ENCODE measurements at places on chromosomes 7 and 10.

DNA sequence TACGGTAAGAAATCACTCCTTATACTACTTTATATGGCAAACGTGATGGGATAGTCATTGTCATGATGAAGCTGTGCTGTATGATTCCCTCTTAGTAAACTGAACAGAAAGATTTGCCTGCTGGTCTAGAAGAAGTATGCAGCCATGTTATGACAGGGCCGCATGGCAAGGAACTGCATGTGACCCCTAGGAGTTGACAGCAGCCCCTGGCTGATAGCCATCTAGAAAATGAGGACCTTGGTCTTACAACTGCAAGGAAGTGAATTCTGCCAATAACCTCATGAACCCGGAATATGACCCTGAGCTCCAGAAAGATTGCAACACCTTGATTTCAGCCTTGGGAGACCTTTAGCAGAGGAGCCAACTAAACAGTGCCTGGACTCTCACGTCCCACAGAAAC, 193.3 kb downstream of the SEMA3E start:
- no peak for DNase-seq

DNA sequence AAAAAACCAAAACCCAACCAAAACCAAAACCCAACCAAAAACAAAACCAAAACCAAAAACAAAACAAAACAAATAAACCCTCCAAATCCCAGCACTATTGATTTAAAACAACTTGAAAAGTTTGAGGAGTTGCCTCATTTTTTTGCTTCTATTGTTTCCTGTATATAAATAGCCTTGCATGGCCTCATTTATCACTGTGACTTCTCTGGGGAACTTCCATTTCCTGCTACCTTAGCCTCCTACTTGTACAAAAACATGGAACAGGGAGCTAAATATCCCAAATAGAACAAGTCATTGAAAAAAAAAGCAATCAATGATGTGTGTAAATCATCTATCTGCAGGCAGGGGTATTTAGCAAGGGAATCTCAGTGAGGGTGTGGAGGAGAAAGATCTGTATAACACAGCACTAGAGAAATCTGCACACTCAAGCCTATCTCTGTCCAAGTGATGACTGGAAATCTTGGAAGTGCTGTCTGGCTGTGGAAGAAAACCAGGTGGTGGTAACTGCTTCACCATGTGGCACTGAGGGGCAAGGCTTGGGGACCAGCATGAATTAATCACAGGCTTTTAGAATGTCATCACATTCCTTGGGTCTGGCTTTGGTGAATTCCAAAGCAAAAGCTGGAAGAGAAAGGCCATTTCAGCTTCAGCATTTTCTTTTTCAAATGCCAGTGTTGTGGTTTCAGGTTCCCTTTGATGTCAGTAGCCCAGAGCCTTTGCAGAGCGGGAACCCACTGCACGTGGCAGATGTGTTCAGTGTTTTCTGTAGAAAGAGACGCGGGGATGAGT, 349.5 kb upstream of the ZNF32 start:
- DNase-seq, result no peak

DNA sequence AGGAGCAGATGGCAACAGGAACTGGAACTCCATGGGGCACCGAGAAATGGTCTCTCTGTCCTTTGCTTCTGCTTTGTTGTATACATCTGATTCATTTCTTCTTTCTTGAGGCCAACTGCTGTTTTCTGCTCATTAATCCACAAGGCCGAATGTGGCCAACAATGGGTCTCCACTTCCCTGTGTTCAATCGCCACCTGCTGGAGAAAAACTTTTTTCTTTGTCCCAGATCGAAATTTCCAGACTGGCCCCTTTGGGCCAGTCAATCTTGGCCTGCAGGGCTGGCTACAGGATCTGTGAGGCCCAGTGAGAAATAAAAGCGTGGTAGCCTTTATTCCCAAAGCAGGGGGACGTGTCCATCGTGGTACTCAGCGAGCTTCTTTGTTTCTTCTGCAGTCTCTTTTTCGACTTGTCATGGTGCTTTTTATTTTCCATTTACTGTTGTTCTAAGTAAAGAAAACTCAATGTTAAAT, 58.8 kb downstream of the PARP12 start:
- DNase-seq, result no peak

- DNase-seq, result no peak
Observed at GRCh38 chr7:113060100-113060499, 26.5 kb downstream of the GPR85 start.

DNA sequence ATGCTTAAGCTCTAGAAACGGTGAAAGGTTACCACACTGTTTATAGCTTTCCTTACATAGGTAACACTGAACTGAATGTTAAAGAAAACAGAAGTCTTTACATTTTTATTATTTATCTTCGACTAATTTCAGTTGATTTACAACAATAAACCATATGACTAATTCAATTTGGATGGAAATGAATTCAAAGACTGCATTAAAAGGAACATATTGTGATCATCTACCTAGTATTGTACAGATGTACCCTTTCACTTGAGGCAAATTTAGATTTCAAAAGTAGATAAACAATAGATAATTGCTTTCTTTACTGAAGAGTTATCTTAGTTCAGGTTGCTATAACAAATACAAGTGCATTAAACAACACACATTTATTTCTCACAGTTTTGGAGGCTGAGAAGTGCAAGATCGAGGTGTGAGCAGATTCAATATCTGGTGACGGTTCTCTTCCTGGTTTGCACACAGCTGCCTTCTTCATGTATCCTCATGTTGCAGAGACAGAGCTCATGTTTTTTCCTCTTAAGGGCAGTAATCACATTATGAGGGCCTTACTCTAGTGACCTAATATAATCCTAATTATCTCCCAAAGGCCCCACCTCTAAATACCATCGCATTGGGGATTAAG, 15.0 kb upstream of the ARMC3 start:
- no peak for DNase-seq

DNA sequence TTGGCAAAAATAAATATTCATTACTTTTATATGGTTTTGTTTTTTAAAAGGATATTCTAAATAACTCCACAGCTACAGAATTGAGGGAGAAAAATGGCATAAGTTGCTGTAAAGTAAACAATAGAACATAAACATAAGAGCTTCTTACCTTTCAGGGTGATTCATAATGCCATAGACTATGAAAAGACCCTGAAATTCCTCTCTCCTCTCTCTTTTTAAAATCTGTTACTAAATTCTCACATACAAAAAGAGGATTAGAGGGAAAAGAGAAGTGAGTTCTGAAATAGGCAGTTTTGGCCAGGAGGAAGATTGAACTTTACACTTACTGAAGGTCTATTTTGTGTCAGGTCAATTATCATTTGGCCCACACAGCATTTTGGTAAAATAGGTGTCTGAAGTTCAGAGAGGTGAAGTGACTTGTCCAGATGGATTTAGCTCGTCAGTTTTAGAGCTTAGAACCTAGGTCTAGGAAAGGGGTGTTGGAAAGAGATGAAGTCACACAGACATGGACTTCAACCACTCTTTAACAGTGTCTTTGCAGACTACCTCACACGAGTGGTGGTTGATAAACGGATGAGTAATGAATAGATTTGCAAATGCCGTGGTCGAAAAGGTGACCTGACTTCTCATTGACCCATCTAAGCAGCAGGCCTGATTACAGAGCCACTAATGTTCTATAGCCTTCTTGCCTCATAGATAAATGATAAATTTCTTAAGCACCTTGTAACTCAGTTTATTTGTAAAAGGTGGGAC, 190.6 kb upstream of the CCDC6 start:
- no peak for DNase-seq

DNA sequence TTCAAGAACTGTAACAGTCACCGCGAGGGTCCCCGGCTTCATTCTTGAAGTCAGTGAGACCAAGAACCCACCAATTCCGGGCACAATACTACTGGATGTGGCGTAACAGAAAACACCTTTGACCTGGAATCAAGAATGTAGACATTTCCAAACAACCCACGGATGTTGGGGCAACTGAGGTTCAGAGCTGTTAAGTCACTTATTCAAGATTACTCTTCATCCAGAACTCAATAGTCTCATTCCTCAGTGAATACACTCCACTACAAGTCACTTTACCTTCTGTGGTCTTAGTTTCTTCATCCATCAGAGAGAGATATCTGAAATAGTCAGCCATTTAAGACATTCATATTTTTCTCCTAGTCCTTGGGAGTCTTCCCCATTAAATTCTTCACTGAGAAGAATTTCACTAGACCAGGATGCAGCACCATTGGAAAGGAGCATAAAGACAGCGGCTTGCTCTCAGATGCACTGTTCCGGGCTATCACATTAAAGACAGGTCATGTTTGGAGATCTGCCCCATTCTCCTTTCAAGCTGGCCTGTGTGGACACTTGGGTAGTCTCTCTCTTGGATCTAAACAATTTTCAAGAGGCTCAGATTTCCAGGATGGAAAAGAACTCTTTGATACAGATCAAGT, 32.3 kb upstream of the ARID5B start:
- DNase-seq, result no peak

GRCh38 chr7:154684666-154685563, 318.0 kb downstream of the PAXIP1 start:
- no peak for DNase-seq

DNA sequence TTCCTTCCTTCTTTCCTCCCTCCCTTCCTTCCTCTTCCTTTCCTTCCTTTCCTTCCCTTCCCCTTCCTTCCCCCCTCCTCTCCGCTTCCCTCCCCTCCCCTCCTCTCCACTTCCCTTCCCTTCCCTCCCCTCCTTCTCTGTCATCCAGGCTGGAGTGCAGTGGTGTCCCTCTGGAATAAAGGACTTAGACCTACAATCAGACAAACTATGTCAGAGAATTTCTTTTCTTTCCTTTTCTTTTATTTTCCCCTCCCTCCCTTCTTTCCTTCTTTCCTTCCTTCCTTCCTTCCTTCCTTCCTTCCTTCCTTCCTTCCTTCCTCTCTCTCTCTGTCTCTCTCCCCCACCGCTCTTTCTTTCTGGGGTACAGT, 242.2 kb downstream of the GATA3 start:
- DNase-seq, result no peak

Measured in bone marrow (tissue), 2 donors.